H1 (cell line): ENCODE measurements at places on chromosomes 16 and 17.

DNA sequence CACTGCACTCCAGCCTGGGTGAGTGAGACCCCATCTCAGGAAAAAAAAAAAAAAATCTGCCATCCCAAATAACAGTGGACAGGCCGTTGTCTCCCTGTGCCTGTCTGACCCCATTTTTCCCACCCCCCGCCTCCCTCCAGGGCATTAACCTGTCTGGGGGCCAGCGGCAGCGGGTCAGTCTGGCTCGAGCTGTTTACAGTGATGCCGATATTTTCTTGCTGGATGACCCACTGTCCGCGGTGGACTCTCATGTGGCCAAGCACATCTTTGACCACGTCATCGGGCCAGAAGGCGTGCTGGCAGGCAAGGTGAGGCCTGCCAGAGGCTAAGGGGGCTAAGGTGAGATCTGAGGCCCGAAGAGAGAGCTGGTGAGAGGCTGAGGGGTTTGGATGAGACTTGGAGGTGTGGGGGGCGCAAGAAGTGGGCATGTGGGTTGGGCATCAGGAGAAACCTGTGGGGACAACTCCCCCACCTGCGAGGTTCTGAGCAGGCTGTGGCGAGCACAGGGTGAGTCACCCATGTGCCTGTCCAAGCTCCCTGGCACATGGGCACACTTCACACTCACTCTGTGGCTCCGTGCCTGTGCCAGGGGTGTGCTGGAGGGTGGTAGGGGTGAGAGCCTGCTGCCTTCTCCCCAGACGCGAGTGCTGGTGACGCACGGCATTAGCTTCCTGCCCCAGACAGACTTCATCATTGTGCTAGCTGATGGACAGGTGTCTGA lies 34.7 kb downstream of the ANKRD40 start:
- DNase-seq: no peak

- DNase-seq: no peak
Observed at GRCh38 chr16:75679366-75679765, 2.6 kb upstream of the CPHXL2 start.

DNA sequence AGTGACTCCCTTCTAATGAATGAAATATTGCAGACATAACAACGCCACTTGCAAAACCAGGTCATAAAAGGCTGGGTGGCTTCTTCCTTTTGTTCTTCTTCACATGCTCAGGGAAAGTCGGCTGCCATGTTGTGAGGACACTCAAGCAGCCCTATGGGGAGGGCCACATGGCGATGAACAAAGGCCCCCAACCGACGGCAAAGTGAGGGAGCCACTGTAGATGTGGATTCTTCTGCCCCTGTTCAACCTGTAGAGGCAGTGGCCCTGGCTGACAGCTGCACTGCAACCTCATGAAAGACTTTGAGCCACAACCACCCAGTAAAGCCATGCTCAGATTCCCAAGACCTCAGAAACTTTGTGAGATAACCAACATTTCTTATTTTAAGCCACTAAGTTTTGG lies 203.5 kb upstream of the TNRC6C start:
- no peak for DNase-seq

GRCh38 chr16:58417035-58417434 lies 24.8 kb downstream of the GINS3 start:
- DNase-seq: no peak

- no peak for DNase-seq
Observed at GRCh38 chr17:71613996-71614395, 506.8 kb upstream of the SOX9 start.
